Activated T-helper 9 cell treated with anti-CD3 and anti-CD28 coated beads, Interleukin-2, amount 50 U/mL, for 16 hours (primary cell): ENCODE measurements at places on chromosomes 2 and 18.

- DNase-seq = no peak
These were observed 576.4 kb upstream of the PIK3C3 start for GRCh38 chr18:41378598-41378997.

- DNase-seq = no peak
These were observed 59.5 kb downstream of the LRRTM1 start for GRCh38 chr2:80244905-80245584.

DNA sequence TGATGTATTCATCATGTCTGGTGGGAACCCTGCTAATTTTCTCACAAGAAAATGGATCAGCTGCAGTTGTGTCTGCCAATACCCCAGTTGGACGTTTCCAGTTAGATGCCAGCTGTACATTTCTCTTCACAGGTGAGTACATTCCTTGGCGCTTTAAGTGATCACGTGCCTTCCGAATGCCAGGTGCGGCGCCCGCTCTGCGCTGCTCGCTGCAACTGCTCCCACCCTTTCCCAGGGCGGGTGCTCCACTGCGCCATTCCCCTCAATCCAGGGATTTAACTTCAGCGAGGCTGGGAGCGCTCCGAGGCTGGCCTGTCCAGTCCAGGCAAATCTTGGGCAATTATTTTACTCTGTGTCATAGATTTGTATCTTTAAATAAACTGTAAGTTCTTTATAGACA, 225.0 kb upstream of the RAB6C start:
- no peak for DNase-seq

- no peak for DNase-seq
These were observed 196.4 kb upstream of the ACVR2A start for GRCh38 chr2:147648471-147648870.

- peak; percentile 59 for DNase-seq
These were observed 14.6 kb upstream of the NFATC1 start for GRCh38 chr18:79380816-79381806.

GRCh38 chr2:80303909-80304837, at the start of gene LRRTM1:
LRRTM1 (minus strand) TSS chr2:80304752; CDS start chr2:80303819, 933 bp downstream.
- no peak for DNase-seq

DNA sequence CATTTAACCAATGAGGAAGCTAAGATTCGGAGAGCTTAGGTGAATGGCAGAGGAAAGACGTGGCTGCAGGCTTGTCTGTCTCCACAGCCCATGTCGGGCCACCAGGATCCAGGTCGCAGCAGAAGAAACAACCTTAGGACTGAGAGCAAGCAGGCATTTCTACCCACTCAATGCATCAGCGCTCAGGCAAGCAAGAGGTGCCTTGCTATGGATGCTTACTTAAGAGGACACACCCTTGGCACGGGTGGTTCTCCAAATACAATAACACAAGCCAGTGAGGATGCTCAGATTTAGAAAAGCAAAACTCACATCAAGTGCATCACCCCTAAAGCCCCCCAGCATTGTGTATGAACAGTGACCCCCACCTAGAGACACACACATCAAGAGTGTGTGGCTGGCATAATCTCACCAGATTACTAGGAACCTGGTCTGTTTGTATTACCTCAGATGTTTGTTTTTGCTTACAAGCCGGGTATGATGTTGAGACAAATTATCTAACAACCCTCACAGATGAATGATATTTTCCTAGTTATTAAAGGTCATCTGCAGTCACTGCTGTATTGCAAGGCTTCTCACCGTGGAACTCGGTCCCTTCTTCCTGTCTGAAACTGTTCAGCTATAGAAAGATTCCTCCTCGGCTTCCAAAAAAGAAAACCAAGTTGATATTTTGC, 34.2 kb upstream of the NPAS2 start:
- DNase-seq = no peak

GRCh38 chr18:73975266-73975665, 172.4 kb downstream of the FBXO15 start:
- DNase-seq = no peak
